Mesenchymal stem cell (in vitro differentiated cells and primary cell): ENCODE measurements at places on chromosomes 6 and 20.

DNA sequence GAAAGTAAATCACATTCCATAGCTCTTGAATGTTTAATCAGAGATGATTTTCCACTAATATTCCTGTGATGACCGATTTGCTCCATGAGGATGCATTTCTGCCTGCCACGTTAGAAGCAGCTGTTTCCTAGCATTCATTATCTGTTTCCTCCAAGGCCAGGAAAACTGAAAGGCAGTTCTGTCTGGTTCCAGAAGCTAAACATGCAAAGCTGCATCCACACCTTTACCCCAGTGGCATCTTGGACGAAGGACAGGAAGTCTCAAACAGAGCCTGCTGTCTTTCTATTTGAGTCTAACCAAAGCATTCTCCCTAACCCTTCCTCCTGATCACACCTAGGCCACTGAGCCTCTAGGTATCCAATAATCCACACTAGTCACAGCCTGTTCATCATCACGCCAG lies 27.6 kb downstream of the CNKSR3 start:
- DNase-seq = no peak

DNA sequence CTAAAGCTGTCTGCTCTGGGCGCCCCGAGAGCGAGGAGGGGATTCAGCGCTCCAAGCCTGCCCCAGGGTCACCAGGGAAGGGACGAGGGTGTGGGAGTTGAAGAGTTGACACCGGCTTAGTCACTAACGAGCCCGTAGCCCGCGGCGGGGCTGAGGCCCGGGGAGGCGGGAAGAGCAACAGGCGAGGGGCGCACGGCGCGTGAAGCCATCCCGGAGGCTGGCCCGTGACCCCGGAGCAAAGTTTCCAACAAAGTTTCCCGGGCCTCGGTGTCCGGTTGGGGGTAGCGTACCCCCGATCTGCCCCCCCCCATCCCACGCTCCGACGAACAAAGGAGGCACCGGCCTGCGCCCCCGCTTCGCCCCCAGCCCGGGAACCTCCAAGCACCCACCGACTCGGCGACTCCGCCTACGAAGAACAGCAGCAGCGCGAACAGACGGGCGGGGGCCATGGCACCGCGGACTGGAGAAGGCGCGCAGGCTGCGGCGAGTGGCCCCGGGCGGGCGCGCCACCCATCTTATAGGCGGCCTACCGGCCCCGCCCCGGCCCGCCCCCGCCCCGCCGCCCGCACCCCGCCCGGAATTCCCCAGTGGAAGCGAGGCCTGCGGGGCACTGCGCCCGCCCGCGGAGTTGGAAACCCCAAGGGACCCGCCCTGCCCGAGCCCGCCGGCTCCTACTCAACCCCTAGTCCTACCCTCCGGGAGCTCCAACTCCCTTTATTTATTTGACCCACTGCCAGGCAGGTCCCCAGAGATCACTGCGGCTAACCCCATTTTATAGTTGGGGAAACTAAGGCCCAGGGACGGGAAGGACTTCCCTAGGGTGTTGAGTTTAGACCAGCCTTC lies at the start of gene SDC4:
Gene SDC4, minus strand, starts transcription at position 489 of the 843 bp plus-strand sequence. Its CDS starts 40 bp downstream, at position 449.
- DNase-seq = peak; percentile 73

GRCh38 chr20:54433636-54434035 lies 41.8 kb upstream of the DOK5 start:
- no peak for DNase-seq

GRCh38 chr6:30163918-30164654 lies 740 bp downstream of the TRIM15 start:
- no peak for DNase-seq

- DNase-seq = no peak
Measured at GRCh38 chr6:19721766-19722377, 115.3 kb upstream of the ID4 start.

GRCh38 chr6:109609737-109610136 lies 81.3 kb downstream of the AK9 start:
- no peak for DNase-seq

DNA sequence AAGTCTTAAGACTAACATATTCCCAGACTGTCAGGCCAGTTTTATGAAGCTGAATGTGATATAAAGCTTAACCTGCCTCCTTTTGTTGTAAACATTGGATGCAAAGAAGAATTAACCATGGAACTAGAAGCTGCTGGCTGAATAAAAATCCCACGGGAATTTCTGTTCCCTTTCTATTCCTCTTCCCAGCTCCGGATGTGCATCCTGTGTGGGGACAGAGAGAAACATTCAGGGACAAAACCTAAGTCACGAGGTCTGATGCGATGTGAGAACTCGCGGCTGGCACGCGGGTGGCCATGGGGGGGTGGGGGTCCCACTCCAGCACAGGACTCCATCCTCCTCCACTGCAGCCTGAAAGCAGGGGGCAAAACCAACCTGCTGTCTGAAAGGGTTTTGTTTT lies 32.2 kb downstream of the RAMACL start:
- DNase-seq = peak; percentile 52

DNA sequence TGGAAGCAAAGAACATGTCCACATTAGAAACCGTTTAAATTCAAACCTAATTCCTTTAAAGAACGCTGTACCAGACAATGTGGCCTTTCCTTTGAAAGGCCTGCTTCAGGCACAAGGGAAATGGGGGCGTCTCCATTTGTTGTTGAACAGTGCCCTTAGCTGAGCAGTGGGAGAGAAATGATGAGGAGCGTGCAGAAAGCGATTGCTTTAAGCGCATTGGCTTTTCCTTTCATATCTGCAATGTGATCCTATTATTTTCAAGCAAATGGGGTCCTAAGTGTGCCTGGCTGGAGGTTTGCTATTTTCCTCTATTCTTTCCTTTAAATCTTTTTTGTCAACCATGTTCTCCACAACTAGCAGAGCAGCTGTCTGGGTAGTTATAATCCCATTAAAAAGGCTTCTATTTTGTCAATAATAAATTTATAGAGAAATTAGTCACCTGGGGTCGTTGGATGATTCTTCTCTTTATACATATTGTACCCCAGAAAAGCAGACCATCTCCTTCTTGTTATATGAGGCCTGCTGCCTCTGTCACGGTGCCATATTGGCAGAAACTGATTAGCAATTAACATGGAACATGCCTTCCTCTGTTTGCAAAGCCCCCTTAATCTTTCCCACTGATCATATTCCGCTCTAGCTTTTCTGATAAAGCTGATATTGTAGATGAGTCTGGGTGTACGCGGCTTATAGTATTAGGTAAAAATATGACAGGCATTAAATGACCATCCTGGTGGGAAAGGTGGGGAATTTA lies 151.1 kb upstream of the JAG1 start:
- no peak for DNase-seq

- peak; percentile 60 for DNase-seq
Measured at GRCh38 chr6:72861935-72862432, 240.1 kb downstream of the KCNQ5 start.

DNA sequence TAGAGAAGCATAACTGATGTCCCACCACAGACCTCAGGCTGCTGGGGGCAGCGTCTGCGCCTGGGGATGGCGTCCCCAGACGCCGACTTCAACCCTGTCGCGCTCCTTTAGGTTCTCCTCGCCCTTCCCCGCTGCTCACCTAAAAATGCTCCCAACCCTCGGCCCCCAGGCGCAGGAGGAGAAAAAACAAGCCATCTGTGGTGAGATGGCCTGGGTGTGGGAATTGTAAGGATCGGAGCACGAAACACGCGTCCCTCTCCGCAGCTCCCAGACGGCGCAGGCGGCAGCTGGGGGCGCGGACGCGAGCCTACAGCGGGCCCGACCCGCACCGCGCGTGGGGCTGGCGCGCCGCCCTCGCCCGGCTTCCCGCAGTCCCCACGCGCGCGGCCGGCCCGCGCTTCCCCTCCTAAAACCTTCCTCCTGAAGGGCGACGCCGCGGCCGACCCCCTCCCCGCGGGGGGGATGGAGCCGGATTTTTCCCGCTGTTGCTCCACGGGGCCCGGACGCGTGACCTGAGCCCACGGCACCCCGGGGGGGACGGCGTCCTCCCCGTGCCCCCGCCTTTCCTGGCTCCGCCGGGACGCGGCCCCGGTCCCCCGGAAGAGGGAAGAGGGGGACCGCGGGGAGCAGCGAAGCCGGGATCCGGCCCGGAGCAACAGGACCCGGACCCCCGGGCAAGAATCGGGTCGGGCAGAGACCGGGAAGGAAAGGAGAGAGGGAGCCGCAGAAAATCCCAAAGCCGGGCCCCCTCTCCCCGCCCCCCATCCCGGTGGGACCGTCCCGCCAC lies 611 bp downstream of the EPB41L2 start:
- peak; percentile 40 for DNase-seq

- DNase-seq = no peak
Measured at GRCh38 chr6:11681357-11681756, 97.2 kb downstream of the ADTRP start.

DNA sequence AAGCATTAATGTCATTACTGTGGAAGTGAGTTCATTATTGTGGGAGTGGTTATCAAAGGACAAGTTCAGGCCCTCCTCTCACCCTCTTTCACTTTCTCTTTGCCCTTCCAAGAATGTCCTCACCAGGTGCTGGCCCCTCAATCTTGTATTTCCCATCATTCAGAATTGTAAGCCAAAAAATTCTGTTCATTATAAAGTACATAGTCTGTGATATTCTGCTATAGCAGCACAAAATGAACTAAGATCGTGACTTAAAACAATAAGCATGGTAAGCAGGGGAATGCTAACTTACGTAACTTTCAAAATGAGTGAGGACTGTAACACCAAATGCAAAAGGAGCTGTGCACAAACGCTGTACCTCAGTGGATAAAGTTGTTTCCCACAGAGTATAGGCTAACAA lies 515.7 kb upstream of the BTBD3 start:
- no peak for DNase-seq

DNA sequence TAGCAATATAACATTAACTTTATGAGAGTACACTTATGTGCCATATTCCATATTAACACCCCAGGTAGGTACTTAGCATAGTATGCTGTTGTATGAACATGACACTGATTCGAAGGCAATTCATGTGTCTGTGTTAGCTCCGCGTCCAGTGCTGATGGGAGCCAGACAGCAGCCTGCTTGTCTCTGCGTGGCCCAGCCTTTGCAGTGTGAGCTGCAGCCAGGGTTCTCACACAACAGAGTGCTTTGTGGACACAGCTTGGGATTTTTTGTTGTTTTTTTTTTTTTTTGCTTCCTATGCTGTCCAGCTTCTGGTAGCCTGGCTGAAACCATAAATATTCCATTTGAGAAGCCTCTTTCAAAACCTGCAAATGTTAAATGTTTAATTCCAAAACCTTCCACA lies 350.9 kb downstream of the SMOC2 start:
- DNase-seq = no peak

DNA sequence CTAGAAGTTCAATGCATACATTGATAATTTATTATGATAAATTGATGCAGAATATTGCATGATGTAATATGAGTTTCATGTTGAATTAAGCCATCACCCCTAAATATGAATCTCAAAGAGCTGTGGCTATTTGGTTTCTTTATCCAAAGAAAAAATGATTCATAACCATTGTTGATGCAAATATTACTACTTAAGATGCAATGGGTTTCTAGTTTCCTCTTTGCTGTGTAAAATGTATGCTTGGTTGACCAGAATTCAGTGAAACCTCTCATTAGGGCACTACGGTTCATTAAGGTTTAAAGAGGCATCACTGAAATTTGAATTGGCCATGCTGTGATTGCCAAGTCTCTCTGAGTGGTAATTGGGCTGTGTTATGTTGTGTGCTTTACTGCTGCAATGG lies 492.5 kb upstream of the FLRT3 start:
- DNase-seq = no peak

DNA sequence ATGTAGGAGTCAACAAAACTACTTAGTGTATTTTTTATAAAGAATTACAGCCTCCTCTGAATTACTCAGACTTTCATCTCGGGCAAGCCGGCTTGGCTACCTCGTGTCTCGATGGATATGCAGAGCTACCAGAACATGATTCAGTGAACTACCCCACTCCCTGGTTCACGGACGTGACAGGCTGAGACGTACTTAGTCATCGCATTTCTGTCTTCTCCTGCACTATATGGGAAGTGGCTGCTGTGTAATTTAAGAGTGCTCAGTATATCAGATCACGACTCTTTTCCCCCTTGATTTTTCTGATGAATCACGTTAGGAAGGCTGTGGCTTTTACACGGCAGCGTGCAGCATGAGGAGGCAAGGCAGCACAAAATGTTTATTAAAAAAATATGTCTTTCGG lies 302.7 kb upstream of the ZFP64 start:
- DNase-seq = peak; percentile 97

DNA sequence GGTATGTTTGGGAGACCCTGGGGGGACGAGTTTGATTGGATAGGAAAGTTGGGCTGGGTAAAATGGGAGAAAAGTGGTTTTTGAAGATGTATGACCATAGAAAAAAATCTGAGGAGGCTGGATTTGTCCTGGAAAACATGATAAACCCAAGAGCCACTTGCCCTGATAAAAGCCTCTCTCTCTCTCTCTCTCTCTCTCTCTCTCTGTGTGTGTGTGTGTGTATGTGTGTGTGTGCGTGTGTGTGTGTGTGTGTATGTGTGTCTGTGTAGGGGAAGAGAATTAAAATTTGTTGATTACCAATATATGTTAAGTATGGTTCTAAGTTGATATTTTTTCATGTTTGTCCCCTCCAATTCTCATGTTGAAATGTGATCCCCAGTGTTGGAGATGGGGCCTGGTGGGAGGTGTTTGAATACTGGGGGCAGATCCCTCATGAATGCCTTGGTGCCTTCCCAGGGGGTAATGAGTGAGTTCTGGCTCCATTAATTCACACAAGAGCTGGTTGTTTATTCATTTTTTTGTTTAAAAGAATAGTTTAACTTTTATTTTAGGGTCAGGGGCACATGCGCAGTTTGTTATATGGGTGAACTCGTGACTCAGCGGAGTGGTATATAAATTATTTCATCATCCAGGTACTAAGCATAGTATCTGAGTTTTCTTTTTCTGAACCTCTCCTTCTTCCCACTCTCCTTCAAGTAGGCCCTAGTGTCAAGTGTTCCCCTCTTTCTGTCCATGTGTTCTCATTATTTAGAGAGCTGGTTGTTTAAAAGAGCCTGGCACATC lies 208.8 kb downstream of the TFAP2B start:
- DNase-seq = no peak

DNA sequence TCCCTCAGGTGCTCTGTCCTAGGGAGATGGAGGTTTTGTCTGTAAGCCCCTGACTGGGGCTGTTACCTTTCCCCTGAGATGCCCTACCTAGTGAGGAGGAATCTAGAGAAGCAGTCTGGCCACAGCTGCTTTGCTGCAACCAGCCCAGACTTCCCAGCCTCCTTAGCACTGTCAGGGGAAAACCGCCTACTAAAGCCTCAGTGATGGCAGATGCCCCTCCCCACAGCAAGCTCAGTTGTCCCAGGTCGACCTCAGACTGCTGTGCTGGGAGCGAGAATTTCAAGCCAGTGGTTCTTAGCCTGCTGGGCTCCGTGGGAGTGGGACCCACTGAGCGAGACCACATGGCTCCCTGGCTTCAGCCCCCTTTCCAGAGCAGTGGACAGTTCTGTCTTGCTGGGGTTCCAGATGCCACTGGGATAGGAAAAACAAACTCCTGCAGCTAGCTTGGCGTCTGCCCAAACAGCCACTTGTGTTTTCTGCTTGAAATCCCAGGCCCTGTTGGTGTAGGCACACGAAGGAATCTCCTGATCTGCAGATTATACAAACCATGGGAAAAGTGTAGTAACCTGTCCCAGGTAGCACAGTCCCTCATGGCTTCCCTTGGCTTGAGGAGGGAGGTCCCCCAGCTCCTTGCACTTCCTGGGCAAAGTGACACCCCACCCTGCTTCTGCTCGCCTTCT lies 146.4 kb upstream of the PROKR2 start:
- no peak for DNase-seq
